Stimulated activated CD4-positive, alpha-beta T cell treated with anti-CD3 and anti-CD28 coated beads, Interleukin-2, amount 100 ng/mL, for 4 hours (primary cell): ENCODE measurements at places on chromosomes 13 and 19.

DNA sequence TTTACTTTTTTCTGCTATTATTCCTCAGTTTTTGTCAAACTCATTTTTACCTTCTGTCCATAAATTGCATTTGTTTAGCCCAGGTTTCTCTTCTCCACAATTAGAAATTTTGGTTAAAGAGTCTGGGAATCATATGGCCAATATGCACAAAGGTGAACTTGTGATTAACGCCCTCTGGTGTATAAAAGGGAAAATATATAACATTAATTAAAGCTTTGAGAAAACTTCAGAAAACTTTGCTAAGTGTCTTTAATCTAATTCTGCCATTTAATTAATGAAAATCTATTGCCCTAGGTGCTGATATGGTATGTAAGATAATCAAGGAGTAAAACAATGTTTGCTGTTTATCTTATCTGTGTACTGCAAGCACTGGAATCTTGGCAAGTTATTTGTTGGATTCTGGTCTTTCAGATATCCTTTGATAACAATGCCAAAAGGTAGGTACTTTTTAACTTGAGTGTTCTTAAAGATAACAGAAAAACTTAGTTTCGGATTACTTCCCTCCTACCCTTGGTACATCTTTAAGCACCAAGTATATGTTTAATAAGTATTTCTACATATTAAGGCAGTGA, 402.6 kb downstream of the SUCLA2 start:
- DNase-seq: no peak

DNA sequence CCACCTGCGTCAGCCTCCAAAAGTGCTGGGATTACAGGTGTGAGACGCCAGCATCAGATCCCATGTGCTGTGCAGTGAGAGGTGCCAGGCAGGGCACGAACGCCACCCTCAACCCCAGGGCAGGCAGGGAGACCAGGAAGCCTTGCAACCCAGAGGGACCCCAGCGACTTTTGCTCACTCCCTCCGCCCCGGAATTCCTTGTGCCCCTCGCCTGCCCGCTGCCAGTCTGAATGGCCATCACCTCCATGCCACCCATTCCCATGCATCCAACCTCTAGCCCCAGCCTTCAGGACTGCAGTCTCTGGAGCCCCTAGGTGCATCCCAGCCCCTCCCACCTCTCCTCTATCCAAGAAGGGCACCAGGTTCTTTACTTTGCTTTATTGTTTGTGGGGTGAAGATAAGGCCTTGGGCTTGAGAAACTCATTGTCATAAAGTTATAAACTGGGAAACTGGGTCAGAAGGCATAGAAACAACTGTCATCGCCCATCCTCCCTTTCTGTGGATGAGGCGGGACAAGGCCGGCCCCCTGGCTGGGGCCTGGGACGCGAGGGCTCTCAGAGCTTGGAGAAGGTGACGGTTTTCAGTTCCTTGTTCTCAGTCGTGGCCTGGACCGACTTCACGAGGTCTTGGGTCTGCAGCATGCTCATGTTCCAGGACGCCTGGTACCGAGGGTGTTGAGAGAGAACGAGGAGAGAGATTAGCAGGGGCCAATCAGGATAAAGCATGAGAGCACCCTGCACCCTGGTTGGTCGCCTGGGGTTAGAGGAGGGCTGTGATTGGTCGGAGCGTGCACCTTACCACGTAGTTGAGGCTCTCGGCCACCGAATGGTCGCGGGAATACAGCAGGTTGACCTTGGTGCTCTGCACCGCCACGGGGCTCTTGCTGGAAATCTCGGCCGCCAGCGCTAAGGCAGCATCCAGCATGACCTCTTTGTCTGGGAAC, 2.6 kb upstream of the LGALS4 start:
- DNase-seq: no peak

DNA sequence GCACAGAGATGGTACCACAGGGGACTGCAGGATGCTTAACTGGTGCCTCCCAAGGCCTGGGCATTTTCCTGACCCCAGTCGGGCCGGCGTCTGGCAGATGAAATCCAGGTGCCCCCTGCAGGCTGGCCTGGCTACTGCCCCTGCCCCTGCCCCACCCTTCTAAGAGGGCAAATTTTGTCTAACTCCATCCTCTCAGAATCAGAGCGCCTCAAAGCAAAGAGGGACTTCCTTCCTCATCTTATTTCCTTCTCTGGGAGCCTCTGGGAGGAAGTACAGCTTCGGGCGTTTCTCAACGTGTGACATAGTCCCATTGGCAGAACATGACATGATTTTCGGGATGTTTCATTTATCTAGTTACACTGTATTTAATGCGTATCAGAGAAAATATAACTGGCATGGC, 2.7 kb downstream of the PRKACA start:
- peak; percentile 37 for DNase-seq

DNA sequence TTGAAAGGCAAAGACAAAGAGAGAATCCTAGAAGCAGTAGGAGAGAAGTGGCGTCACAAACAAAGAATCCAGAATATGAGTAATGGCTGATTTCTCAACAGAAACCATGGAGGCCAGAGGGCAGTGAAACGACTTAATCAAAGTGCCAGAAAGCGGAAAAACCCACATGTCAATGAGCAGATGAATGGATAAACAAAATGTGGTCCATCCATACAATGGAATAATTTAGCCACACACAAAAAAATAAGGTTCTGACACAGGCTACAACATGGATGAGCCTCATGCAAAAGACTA, 52.2 kb upstream of the RANBP3 start:
- DNase-seq: no peak

DNA sequence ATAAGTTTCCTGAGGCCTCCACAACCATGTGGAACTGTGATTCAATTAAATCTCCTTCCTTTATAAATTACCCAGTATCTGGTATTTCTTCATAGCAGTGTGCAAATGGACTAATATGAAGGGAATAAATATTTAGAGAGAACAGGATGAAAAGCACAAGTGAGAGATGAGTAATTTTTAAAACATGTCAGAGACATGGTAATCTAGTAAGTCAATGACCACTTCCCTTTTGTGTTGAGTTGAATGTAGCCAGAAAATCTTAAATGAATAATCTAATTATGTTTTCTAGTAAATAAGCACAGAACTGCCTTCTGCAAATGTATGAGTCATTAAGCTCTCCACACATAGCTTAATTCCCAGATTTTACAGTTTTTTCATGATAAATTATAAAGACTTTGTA, 524.1 kb upstream of the SLITRK5 start:
- DNase-seq: no peak

DNA sequence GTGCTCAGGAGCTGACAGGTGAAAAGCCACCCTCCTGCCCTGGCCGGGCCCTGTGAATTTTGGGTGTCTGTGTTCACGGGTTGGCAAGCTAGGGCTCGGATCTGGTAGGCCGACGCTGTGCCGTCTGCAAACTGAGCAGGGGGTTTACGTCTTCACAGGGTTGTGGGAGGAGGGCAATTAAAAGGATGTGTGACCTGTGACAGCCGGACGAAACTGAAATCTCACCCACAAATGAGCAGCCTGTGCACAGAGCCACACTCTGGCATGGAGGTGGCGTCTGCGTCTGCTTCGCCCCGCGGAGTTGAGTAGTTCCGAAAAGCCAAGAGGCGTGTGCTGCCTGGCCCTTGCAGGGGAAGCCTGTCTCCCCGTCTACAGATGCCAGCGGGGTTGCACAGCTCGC, 117.3 kb downstream of the KDM4B start:
- DNase-seq: no peak

- peak; percentile 26 for DNase-seq
Observed at GRCh38 chr13:51614350-51614786, 30.1 kb downstream of the WDFY2 start.

DNA sequence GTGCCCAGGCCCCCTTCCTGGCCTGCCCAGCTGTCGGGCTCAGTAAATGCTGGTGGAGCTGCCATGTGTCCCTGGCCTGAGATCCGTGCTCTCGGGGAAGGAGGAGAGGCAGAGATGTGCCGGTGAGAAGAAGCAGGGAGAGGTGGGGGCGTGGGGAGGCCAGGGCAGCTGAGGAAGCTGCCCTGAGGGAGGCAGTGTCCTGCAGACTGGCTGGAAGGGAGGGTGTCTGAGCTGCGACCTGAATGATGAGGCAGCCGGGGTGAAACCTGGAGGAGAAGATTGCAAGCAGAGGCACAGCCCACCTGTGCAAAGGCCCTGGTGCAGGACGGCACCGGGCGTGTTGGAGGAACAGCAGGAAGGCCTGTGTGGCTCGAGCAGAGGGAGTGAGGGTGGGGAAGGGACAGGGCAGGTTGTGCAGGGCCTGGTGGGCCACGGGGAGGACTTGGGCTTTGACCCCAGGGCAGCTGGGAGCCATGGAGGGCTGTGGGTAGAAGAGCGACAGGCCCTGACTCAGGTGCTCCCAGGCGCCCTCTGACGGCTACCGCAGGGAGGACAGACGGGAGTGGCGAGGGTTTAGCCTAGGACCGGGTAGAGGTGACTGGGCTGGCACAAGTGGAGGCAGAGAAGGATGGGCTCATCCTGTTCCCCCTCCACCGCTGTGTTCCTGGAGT, 14.0 kb upstream of the CELF5 start:
- peak; percentile 51 for DNase-seq

DNA sequence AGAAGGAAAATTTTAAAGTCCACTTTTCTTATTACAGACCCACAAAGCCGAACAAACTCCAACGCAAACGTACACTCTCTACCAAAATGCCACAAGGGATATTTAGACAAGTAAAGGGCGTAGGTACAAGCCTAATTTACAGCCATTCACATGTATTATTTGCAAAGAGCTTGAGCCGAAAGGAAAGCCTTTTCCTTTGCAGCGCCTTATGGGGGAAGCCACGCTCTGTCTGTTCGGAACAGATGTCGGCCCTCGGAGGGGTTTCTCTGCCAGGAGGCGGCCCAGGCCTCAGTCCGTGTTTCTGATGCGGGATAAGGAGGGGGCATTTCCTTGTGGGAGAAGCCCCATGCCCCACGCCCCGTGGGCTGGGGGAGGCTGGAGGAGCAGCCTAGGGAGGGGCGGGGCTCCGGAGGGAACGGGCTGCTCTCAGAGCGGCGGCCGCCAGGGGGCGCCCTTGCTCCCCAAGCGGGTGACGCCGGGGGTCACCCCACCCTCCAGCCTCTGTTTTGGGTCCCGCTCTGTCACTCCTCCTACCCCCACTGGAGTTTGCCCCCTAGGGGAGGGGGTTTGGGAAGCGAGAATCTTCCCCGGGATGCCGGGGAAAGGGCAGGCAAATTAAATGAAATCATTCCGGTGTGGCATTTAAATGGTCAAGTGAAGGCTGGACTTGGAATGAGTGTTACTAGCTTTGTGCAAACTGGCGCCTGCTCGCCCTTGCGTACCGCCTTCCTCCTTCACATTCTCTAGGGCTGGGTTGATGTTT, 2.9 kb downstream of the HTR2A start:
- peak; percentile 33 for DNase-seq
